ENCODE measurements at places on chromosomes 5 and 9. TPM values are rescaled to one million over a fixed set of nuclear protein-coding genes. Genes with fewer than 3 reads are reported as not detected.

- no peak for DNase-seq
Measured at GRCh38 chr9:122370303-122370702, 521 bp upstream of the PTGS1 start.

DNA sequence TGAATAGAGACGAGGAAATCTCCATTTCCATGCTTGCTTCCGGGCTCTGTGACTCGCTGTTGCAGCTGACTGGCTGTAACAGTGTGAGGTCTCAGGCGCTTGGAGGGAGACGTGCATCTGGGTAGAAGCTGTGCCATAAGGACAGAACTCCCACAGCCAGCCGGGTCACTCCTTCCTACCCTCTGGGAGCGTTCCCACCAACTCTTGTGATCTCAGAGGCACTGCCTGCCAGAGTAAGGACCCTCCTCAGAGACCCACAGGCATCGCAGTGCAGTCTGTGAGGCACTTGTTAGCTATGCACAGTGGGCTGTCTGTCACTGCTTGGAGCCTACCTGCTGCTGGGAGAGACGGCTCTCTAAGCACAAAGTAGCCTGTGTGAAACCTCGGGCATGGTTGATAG is 203.4 kb upstream of the SEMA6A start:
- no peak for DNase-seq

DNA sequence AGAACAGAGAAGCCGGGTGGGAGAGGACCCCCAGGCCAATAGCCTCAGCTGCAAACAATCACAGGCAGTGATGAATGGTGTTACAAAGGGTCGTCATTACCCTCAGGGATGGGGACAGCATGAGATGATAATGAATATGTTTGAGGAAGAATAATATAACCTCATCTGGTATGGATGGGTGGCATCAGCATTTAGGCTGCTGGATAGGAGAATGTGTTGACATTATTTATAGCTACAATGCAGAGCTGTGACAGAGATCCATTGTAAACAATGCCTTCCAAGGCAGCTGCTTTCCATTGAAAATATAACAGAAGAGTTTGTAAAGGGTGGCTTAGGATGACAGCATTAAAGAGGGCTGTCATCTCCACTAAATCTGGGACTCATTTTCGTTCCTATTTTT is 365.5 kb downstream of the KCNN2 start:
- no peak for DNase-seq

SNX24 gene
- total RNA-seq, result 14.2 TPM

PDE8B gene
- not detected for total RNA-seq

DNA sequence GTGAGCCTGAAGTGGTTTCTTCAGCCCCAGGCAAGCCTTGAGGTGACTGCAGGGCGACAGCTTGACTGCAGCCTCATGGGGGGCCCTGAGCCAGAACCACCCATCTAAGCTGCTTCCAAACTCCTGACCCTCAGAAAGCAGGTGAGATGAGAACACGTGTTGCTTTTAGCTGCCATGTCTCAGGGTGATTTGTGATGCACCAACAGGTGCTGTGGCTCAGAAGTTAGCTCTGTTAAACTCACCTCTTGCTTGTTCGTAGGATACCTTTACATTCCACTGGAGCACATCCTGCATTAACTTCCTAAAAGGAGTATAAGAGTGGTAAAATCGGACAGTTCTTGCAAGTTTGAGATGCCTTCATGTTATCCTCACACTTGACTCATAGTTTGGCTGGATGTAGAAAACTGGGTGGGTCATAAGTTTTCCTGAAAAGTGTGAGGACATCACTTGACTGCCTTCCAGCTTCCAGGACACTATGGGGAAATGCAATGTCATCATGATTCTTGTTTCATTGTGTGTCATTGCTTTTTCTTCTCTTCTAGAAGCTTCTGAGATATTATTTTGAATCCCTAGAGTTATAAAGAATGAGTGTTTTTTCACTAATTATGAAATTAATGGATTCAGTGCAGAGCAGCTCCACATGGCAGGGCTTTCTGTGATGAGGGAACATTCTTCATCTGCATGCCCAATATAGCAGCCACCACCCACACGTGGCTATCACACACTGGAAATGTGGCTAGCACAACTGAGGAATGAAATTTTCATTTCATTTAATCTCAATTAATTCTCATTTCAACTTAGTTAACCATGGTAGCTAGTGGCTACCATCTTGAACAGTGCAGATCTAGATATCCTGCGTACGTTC is 92.3 kb downstream of the HSD17B3 start:
- no peak for DNase-seq

- DNase-seq, result no peak
Measured at GRCh38 chr9:97548379-97548778, 46.9 kb downstream of the TMOD1 start.

PIP5KL1 gene
- total RNA-seq, result 3.3 TPM

FOXD4L4 gene
- total RNA-seq, result not detected

IFNA2 gene
- total RNA-seq, result not detected

DNA sequence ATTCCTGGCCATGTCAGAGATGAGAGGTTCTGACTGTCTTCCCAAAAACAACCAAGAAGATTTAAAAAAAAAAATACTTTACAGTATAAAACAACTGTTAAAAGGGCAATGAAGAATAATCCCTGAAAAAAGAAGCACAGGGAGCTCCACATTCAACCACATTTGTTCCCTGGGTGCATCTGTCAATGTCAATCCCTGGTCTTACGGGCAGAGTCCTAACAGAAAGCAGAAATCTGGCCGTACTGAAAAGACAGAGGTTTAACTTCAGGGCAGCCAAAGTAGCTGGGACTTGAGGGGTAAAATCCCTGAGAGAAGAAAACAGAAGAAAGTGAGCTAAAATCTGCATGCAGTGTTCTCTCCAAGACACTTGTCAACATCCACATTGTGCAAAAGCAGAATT is 76.6 kb downstream of the RICTOR start:
- no peak for DNase-seq

IFNA21 gene
- total RNA-seq, result not detected
